ENCODE measurements at places on chromosomes 12 and 14. TPM values are rescaled to one million over a fixed set of nuclear protein-coding genes. Genes with fewer than 3 reads are reported as not detected.

Gene SIX4
- 3.5 TPM for total RNA-seq

Gene PRKD1
- total RNA-seq = 2.5 TPM

Gene HHIPL1
- 0.33 TPM for total RNA-seq

Gene IL22
- 0.38 TPM for total RNA-seq

Gene EPYC
- total RNA-seq = 0.14 TPM

Gene NKX2-1
- not detected for total RNA-seq

Gene KRT6C
- 0.28 TPM for total RNA-seq

Gene EGLN3
- total RNA-seq = 14.5 TPM

Gene PIGH
- 20.7 TPM for total RNA-seq

Gene GPD1
- total RNA-seq = 0.38 TPM

Gene TAS2R20
- 0.76 TPM for total RNA-seq

Gene RNU7-1
- total RNA-seq = not detected

Gene CIDEB
- 8.1 TPM for total RNA-seq

Gene ISM2
- total RNA-seq = 0.05 TPM

Gene ZNF268
- total RNA-seq = 17.5 TPM

All from thymus (tissue), 14 donors.